Occipital lobe (tissue), 3 donors: ENCODE measurements at places on chromosomes 13 and 19.
A peak's percentile ranks its signal among the peaks of the same experiment; 100 is the strongest.

GRCh38 chr19:6602729-6603114 lies 11.8 kb upstream of the CD70 start:
- no peak for DNase-seq

DNA sequence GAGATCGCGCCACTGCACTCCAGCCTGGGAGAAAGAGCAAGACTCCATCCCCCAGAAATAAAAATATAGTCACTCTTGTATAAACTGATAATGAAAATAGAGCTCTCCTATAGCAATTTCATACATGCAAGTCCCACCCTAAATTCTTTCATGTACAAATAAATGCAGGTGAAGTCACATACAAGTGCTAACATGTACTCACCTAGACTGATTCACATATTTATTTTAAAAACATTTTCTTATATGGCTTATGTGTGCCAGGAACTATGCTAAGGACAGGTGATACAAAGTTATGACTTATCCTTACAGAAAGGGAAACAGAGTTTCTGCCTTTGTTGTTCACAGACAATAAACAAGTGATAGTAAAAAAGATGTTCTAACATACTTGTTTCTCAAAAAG lies 32.0 kb downstream of the USP12 start:
- no peak for DNase-seq

DNA sequence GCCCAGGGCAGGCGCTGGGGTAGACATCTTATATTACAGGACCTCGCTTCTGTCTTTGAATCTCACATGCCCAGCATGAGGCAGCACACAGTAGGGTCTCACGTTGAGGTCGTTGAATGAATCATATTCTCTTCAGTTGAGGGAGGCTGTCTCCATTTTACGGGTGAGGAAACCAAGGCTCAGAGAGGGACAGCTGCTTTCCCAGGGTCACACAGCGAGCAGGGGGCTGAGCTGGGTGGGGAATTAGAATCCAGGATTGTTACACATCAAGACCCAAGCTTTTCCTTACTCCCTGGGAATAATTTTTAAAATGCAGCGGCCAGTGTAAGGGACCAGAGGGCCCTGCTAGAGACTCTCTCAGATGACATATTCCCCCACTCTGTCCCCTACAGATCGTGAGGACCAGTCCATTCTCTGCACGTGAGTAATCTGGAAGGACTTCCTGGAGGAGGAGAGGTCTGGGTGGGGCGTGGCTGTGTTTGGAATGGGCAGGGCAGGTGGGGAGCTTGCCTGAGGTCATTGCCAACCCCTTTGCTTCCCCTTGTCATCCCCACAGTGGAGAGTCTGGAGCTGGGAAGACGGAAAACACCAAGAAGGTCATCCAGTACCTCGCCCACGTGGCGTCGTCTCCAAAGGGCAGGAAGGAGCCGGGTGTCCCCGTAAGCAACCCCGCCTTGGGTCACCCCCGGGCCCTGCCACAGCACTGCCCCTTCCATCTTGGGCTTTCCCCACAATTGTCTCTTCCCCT lies 19.4 kb downstream of the MYH14 start:
- no peak for DNase-seq

DNA sequence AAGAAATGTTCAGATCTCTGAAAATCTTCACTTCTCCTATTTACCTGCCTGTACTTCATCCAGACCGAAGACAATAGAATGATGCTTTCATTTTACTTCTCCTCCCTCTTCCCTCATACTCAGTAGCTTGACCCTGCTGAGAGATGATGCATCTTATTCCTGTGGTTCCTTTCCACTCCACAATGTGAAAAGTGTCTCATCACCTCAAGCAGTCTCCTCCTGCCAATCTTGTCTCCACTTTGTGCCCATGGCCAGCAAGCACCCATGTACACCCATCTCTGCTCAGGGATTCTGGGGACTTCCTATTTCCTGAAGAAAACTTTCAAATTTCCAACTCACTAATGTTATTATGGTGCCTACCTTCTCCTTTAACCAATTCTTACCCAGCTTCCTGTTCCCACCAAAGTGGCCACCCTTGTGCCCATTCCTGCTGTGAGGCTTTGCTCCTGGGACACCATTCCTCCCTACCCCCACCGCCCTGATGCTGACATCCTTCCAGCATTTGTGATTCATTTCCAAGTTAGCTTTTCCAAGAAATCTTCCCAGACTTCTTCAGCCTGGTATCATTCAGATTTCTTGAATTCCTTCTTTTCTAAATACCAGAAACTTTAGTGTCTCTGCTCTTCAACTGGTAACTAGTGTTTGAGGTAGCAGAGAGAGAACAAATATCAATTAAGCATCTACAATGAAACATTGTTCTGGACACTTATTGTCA lies 212.5 kb downstream of the POSTN start:
- DNase-seq: no peak

- DNase-seq: peak; percentile 13
Observed at GRCh38 chr19:45919678-45920077, 5.1 kb upstream of the NANOS2 start.

DNA sequence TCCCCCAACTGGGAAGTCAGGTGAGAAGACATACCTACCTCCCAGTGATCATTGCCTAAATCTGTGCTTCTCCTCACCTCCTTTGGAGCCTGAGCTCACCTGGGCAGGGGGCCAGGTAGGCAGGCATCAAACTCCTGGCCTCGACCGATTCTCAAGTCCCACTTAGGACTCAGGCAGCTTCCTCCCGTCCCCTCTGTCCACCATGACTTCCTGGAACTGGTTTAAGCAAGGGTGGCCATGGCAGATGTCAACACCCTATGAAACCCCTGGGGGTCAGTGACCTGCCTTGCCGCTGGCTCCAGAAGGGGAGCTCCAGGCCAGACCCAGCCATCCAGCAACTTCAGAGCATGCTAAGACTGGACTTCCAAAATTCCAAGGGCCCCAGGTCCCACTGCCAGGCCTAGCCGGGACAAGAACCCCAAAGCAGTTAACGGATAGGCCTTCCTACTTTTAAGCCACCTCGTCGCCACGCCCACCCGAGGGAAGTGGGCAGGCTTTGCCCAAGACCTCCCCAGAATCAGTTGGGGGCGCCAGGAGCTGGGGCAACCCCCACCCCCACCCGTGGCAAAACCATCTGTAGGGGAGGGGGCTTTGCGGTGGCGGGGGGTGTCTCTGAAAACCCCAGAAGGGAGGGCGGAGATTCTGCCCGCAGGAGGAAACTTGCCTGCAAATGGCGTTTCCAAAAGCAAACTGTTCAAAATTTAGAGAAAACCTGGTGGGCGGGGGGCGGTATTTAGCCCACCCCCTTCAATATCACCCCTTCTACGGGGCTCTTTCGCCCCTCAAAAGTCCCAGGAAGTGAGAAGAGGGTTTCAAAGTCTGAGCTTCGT lies 657 bp downstream of the PLIN3 start:
- no peak for DNase-seq

GRCh38 chr19:42378225-42379215 lies 11.6 kb downstream of the CNFN start:
- DNase-seq: no peak

GRCh38 chr13:41608839-41609177 lies 151.5 kb downstream of the RGCC start:
- DNase-seq: no peak

DNA sequence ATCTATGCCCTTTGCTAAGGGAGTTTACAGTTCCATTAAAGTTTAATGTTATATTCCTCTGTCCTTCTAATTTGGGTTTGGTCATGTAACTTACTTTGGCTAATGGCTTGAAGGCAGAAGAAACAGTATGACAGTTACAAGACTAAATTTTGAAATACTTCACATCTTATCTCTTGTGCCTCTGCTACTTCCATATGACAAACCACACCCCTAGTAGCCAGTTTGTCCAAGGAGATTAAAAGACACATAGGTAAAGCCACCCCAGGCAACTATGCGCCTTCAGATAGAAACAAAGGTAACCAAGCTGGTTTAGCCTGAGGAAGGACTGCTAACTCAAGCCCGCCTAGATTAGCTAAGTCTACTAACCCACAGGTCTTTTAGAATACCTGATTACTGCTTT lies 273.4 kb upstream of the MIR17HG start:
- no peak for DNase-seq

GRCh38 chr19:51559240-51559639 lies 11.8 kb upstream of the ZNF175 start:
- DNase-seq: no peak

- DNase-seq: no peak
Observed at GRCh38 chr13:27905650-27906049, 14.2 kb upstream of the PDX1 start.

- DNase-seq: no peak
Observed at GRCh38 chr19:34244611-34245299, 9.6 kb upstream of the GARRE1 start.

GRCh38 chr19:5897189-5897969 lies 6.2 kb downstream of the NDUFA11 start:
- DNase-seq: no peak

GRCh38 chr13:79658333-79658975 lies 177.5 kb downstream of the NDFIP2 start:
- DNase-seq: no peak

GRCh38 chr13:105008604-105009003 lies 1526.9 kb downstream of the EFNB2 start:
- DNase-seq: no peak

GRCh38 chr13:43558939-43559338 lies 227.8 kb downstream of the ENOX1 start:
- DNase-seq: no peak

DNA sequence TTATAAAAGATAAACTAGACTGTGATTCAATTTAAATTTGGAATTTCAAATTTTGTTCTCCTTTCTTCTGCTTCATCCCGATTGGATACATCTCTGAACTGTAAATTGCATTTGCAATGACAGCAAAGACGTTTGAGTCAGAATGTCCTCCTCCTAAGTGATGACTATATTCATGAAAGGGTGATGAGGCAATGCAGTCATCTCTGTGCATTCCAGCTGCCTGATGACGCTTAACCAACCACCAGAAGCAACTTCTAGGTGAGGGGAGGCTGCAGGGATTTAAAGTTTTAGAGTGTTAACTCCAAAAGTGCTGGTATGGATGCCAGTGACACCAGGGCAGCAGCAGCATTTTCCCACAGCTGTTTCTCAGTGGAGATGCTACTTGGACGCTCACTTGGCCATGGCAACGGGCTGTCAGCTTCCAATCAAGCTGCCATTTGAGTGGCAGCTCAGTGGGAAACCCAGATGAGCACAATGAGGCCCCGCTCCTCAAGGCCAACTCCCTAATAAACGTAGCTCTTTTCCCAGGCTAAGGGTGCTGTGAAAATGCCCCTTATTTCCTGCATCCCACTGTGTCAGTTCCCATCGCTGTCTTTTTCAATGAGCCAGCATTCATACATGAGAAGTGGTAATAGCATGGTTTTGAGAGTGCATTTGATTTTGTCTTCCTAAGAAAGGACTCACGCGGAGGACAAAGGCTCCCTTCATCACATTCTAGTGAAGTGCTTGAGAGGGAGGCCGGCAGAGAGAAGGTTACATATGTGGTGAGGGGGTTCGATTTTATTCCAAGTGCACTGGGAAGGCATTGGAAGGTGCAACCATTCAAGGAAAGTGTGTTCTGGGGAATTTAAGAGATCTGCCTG lies 45.2 kb upstream of the AMER2 start:
- DNase-seq: no peak

GRCh38 chr19:30731591-30731990 lies 359.4 kb downstream of the ZNF536 start:
- no peak for DNase-seq

- DNase-seq: no peak
Observed at GRCh38 chr19:823565-824121, 1.9 kb upstream of the PLPPR3 start.

DNA sequence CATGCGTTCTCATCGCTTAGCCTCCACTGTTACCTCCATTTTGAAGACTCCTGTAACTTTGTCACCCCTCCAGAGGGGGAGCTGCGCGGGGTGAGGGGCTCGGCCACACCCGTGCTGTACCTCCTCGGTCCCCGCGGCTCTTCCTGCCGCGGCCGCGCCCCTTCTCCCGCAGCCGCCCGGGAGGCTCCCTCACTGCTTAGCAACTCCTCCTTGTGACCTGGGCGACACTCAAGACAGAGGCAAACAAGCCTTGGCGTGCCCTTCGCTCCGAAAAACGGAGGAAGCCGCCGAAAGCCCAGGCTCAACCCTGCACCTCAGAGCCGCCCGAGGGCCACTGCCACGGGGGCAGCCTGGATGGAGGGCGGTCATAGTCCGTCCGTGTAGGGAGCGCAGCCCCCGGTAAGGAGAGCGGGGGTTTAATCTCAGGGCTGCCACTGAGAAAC lies 494.3 kb downstream of the FOXO1 start:
- DNase-seq: no peak

- DNase-seq: no peak
Observed at GRCh38 chr13:31213651-31214289, 14.0 kb downstream of the B3GLCT start.

- DNase-seq: no peak
Observed at GRCh38 chr13:97477844-97478243, 43.9 kb downstream of the RAP2A start.

GRCh38 chr13:57437587-57437986 lies 194.0 kb upstream of the PCDH17 start:
- no peak for DNase-seq

DNA sequence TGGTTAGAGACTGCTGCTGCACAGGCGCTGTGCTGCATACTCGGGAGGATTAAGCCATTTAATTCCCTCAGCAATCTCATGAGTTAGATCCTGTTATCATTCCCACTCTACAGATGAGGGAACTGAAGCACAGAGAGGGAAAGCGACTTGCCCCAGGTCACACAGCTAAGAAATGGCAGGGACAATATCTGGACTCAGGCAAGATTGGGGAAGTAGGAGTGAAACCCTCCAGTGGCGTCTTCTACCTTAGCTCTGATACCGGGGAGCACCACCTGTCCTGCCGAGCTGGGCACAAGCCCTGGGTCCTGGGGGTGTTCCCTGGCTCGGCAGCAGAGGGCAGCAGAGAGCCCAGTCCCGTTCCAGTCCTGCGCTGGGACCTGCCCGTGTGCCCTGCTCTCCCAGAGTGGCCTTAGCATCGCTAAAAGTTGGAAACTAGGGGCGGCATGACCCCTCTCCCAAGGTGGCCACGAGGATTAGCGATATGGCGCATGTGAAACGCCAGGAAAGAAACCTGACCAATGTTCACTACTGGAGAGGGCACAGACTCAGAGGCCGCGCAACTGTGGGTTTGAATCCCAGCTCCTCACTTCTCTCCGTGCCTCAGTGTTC lies 20.5 kb downstream of the CYTH2 start:
- DNase-seq: peak; percentile 20

DNA sequence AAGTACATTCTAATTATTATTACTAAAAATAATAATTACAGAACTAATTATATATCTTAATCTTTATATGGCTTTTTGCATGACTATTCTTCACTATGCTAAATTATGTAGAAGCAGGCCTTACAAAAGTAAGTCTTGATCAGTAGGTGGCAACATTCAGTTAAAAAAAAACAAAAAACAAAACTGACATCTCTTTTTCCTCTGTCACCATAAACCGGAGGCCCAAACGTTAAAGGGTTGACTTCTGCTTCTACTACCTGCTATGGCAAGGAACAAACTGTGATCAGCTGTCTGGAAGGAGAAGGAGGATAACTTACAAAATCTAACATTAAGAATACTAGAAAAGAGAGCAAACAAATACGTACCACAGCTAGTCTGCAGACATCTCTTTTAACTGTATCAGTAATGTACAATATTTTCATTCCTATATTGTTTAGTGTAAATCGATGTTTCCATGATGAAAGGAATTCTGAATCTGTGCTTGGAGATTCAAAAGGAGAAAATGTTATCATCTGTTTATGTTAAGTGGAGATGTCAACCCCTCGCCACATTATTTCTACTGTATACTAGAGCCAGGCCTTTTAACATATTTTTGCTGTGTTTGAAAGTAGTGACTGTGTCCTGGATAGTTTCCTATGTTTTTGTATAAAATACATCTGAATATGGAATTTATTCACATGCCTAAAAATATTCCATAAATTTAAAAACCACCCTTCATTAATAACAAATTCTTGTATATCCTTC lies 1525.4 kb downstream of the SLITRK1 start:
- DNase-seq: no peak

GRCh38 chr19:56692206-56692895 lies 20.8 kb upstream of the ZNF835 start:
- peak; percentile 63 for DNase-seq
